ENCODE measurements at places on chromosomes 6 and 20. TPM values are rescaled to one million over a fixed set of nuclear protein-coding genes. Genes with fewer than 3 reads are reported as not detected.

DPPA5 gene
- not detected for total RNA-seq

DNA sequence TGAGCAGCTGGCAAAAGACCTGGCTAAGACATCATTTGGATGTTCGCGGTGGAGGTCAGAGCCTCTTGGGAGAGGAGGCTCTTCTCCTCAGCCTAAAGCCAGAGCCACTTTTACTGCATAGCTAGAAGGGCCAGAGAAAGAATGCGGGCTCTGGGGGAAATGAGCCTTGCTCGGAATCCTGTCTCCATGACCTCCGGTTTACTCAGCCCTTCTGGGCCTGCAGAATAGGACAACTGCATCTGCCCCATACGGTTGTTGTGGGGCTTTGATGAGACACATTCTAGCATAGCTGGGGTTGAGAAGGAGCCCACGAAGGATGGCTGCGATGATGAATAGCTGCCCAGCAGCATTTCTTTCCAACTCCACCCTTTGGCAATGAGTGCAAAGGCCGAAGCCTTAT is 115.0 kb upstream of the SLC22A23 start:
- no peak for DNase-seq

GRCh38 chr6:81753711-81754577 is 1.5 kb upstream of the TENT5A start:
- peak; percentile 61 for DNase-seq

MAK gene
- not detected for total RNA-seq

TFB1M gene
- 28.9 TPM for total RNA-seq

ZBTB12 gene
- total RNA-seq: 13.2 TPM

GRCh38 chr6:108596956-108597355 is 36.2 kb downstream of the FOXO3 start:
- no peak for DNase-seq

Data from fibroblast of lung (primary cell).